ENCODE measurements at places on chromosomes 2 and 18.

- DNase-seq: no peak
Measured at GRCh38 chr2:127511917-127512316, 14.4 kb downstream of the IWS1 start.

- DNase-seq: no peak
Measured at GRCh38 chr2:28577791-28578680, 82.2 kb downstream of the PLB1 start.

GRCh38 chr18:68376926-68377325 lies 338.0 kb downstream of the TMX3 start:
- no peak for DNase-seq

- no peak for DNase-seq
Measured at GRCh38 chr2:49154140-49154539, at the start of gene FSHR. TSS of gene FSHR (minus strand) at chr2:49154515. CDS start at chr2:49154417, 98 bp downstream.

DNA sequence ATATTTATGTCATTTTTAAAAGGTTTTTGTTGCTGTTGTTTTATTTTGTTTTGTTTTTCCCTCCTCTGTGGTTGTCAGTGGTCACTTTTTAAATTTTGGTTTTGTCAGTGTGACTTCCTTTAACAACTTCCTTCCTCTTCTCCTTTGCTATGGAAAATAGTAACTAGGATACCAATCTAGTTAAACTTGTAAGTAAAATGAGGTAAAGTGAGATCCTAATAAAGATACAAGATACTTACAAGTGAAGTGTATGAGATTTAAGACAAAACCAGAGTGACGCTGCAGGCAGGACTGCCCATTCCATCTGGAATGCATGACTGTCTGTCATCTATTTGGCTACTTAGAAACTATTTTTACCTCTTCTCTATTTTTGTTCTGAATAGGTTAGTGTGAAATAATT lies 30.6 kb upstream of the CREB1 start:
- no peak for DNase-seq

GRCh38 chr2:236250286-236250685 lies 13.9 kb downstream of the ASB18 start:
- no peak for DNase-seq

GRCh38 chr2:170420961-170421687 lies 243.2 kb downstream of the MYO3B start:
- DNase-seq: no peak

- DNase-seq: no peak
Measured at GRCh38 chr2:195447323-195447975, 209.6 kb upstream of the SLC39A10 start.

GRCh38 chr2:43790147-43790546 lies 16.3 kb downstream of the DYNC2LI1 start:
- DNase-seq: no peak

DNA sequence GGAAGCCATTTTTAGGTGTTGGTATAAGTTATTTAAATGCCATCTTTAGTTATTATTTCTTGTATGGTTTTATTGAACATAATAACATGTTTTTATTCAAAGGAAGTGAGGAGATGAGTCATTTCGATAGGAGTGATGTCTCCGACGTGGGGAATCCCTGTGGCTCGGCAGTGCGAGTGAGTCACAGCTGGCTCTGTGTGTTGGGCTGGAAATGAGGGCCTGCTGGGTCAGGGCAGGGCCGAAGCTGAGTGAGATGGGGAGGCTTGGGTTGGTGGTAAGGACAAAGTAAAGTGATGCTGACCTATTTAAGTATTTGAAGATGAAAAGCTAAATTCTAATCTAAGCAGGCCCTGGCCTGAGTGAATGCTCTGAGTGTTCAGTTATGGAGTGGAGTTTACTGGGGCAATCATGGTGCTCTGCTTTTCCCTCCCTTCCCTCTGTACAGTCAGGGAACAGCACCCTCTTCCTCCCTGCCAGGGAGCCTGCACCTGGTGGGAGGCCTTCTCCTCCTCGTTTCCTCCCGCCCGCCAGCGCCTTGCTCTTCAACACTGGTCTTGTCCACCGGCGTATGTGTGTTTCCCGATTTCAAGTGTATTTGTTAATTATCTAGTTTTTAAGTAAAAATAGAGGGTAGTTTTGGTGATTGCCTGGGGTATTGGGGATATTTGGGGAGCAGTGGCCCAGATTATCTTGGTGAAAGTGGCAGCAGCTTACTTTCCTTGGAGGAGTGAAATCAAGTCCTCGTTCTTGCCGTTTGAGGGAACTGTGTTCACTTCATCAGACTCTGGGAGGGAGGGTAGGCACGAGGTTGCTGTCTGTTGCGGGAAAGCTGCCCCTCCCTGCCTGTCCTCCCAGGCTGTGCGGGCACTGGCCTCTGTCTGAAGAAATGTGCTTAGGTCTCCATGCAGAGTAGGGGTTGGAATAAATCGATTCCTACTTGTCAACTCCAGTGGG lies 157.0 kb downstream of the LDLRAD4 start:
- peak; percentile 28 for DNase-seq

DNA sequence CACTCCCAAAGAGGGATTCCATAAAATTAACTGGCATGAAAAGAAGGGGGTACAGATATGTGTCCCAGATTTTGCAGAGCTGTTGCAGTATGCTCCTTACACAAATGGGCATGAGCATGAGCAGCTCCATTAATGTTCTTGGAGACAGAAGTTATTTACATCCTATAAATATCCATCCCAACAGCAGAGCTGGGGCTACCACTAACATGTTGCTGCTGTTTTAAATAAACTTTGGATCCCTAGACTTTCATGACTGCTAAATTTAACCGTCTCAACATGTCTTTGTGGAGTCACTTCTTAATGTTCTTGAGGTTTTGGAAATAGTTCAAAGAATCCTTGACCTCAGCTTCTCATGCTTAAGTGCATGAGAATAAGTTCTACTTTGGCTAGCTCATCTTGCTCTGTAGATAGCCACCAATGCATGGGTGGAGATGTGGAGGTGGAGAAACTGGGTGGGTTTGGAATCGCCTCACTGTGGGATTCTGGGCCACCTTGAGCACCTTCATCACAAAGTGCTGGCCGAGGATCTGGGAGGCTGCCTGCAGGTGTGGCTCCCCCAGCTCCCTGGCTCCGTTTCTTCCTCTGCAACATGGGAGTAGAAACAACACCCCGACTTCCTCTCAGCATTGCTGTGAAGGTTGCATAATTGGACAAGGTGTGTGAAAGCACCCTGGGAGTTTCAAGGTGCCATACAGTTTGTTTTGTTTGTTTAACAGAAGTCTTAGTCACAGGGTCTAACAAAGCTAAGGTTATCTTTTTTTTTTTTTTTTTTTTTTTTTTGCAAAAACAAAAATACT lies 307.2 kb downstream of the MYCN start:
- no peak for DNase-seq

DNA sequence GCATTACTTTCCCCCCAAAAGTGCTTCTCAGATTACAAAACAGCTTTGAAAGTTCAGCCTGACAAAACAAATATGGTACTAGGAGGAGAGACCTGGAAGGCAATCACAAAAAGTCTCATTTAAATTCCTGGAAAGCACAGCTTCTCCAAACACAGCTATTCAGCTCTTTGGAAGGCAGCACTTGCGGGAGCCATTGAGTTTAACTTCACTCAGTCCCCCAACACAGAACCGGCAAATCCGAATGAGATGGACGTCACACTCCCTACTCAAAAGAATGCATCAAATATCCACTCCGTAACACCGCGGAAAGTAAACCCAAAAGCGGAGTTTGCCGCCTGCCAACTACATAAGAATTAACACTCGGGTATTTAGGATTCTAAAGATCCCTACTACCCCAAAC lies 638 bp downstream of the ST6GAL2 start:
- no peak for DNase-seq

DNA sequence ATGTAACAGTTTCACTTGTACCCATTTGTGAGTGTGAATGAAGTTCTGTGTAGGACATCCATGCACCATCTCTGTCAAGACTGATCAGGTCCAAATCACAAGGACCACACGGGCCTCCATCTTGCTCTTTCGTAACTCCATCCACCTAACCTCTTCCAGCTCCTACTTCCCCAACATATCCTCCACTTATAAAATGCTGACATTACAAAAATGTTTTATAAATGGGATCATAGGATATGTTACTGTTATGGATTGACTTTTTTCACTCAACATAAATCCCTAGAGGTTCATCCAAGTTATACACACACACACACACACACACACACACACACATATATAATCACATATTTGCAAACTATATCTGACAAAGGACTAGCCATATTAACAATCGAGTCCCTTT lies 476.8 kb downstream of the ZNF516 start:
- no peak for DNase-seq

GRCh38 chr2:150624001-150624401 lies 136.5 kb upstream of the RND3 start:
- no peak for DNase-seq

GRCh38 chr2:111019381-111019780 lies 101.3 kb upstream of the BCL2L11 start:
- no peak for DNase-seq

GRCh38 chr2:220936641-220937197 lies 635.4 kb downstream of the EPHA4 start:
- DNase-seq: no peak

DNA sequence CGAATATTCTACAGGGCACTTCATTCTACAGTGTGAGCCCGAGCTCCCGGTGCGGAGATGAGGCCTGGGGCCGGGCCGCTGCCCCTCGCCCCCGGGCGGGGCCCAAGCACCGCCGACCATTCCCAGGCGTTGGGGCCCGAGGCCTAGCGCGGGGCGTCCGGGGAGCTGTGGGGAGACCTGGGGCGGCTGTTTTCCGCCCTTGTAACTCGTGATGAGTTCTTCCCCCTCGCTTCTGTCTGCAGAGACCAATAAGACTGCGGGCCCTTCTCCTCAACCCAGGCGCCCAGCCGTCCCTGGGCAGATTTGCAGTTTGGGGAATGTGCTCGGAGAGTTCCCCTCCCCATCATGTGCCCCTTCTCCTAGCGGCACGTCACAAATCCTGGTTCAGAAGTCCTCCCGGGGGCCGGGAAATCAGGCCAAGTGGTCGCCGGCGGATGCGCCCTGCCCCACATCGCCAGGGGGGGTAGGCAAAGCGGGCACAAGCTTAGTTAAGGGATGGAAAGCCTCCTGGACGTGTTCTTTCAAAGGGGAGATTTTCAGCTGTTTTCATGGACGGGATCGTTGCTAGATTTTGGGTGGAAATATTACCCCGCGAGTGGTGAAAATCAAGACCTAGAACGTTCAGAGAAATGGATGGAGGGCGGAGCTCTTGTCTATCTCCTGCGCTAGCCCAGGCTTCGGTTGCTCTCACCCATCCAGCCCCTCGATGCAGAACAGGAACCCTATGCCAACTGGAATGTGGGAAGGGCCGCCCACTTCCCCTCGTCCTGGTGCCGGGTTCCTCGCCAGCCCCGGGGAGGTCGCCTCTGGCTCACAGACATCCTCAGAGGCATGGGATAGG lies 18.8 kb upstream of the HAAO start:
- DNase-seq: peak; percentile 65

DNA sequence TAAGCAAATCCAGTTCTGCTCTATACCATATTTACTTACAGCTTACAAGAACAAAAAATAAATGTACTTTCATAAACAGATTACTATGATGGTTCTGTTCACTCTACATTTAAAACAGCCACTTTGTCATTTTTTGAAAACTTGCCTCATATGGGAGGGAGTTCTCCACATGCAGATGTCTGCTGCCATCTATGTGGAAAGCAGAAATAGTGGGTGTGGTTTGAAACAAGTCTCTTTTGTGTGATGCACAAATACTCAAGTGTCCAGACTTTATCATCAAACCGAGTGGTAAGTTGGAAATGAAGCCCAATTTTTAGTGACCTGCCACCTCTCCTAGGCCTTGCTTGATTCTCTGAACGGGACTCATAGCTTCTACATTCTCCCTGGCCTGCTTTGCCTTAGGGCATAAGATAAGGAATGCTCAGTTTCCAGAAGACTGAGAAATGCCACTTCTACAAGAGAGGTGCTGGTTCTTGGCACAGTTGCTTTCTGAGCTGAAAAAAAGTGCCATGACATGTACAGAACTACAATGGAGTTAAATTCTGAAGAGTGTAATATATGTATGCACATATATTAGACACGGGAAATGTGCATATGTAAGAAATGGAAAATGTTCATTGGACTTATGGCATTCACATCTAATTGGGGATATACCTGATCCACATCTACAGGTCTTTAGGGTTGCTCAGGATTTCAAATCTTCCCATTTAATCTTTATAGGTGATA lies 221.0 kb downstream of the SLC8A1 start:
- no peak for DNase-seq

DNA sequence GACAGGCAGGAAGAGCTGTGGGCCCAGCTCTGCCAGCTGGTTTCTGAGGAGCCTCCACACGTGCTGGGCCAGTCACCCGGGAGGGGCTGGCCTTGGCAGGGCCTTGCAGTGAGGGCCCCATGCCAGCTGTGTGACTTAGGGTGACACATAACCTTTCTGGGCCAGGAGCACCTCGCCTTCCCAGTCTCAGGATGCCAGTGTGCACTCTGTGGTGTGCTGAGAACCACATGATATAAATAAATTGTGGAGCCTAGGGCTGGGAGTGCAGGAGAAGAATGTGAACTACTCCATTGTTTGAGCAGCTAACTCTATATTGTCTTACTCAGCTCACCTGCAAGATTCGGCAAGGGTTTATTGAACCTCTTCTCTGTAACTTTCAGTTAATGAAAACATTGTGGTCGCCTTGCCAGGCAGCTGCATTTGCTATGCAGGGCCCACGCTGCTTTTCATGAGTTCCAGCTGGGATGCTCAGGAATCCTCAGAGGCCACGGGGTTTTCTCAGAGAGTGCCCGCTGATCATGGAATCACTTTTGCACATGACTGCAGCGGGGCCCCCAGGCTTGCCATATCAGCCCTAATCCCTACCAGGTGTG lies 222.3 kb downstream of the SH3RF3 start:
- DNase-seq: no peak

- no peak for DNase-seq
Measured at GRCh38 chr18:34859496-34859895, 149.4 kb downstream of the DTNA start.

GRCh38 chr2:119476301-119477112 lies 44.9 kb downstream of the TMEM37 start:
- peak; percentile 8 for DNase-seq

- no peak for DNase-seq
Measured at GRCh38 chr2:99150706-99151105, 4.0 kb downstream of the TSGA10 start.

DNA sequence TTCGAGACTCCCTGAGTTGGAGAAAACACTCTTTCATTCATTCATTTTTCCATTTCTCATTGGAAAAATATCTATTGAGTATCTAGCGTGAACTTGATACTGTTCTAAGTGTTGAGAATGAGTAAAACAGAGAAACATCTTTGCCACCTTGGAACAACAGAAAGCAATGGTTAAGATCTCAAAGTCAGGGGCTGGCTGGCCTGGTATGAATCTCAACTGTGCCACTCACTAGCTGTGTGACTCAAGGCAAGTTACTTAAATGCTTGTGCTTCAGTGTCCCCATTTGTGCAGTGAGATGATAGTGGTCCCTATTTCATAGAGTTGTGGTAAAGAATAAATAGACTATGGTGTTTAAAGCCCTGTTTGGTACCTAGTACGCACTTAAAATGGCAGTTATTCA lies 415.2 kb downstream of the NBAS start:
- no peak for DNase-seq

- DNase-seq: peak; percentile 58
Measured at GRCh38 chr2:85888020-85888683, 638 bp downstream of the ST3GAL5 start.

GRCh38 chr18:24075767-24076597 lies 61.4 kb downstream of the TTC39C start:
- DNase-seq: no peak

- no peak for DNase-seq
Measured at GRCh38 chr2:31522786-31523185, 58.0 kb downstream of the SRD5A2 start.

- DNase-seq: no peak
Measured at GRCh38 chr2:48914477-48915089, 159.1 kb upstream of the LHCGR start.

- DNase-seq: no peak
Measured at GRCh38 chr2:68837861-68838341, 33.3 kb downstream of the BMP10 start.
